KG1 (cell line): ENCODE measurements at places on chromosomes 16 and 17.

DNA sequence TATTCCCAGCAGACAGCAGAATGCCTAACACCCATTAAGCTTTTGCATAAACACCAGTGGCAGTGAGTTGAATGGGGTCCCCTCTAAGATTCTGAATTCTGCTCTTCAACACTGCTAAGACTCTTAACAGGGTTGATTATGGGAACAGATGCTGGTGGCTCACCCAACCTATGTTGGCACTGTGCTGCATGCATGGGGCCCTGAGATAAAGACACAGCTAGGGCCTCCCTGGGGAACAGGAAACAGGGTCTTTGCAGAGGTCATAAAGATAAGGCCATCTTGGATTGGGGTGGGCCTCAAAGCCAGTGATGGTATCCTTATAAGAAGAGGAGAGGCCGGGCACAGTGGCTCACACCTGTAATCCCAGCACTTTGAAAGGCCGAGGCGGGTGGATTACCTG is 190.8 kb downstream of the SLC39A11 start:
- no peak for DNase-seq

DNA sequence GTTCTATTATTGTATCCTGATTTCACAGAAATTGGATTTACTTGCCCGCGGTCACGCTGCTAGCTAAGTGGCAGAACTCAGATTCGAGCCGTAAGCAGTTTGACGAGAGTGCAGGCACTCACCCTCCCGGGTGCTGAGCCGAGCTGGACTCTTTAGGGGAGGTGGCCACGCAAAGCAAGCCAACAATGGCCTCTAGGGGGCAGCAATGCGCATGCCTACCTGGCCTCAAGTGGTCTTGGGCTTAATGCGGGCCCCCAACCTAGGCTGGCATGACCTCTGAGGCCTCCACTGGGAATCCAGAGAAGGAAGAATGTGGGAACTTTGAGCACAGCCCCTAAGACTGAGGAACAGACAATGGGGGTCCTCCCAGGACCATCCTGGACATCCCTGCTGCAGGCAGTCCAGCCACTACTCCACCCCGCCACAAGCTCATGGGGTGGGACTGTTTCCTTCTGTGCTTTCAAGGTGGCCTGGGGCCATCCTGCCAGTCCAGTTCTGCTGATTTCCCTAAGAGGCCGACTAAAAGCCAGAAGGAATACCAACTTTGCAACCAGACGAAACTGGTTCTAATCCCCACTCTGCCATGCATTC is 276.5 kb downstream of the XYLT1 start:
- no peak for DNase-seq

- DNase-seq, result no peak
These were observed 74.7 kb downstream of the COG7 start for GRCh38 chr16:23378256-23378655.

- no peak for DNase-seq
These were observed 4.6 kb downstream of the RASD1 start for GRCh38 chr17:17491546-17491988.

DNA sequence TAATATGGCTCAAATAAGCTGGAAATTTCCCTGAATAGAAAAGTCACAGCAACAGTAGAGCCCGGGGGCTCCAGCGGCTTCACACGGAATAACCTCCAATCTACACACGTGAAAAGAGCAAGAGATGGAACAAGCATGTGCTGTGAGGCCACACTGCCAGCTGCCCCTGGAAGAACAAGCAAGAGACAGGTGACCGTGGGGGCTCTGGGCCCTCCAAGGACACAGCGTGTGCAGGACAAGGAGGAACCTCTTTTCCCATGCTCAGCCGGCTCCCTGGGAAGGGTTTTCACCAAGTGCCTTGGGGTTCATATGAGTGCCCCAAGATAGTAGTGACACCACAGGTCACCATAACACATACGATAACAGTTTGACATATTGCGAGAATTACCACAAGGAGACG is 110.2 kb upstream of the ZNF750 start:
- DNase-seq, result no peak

DNA sequence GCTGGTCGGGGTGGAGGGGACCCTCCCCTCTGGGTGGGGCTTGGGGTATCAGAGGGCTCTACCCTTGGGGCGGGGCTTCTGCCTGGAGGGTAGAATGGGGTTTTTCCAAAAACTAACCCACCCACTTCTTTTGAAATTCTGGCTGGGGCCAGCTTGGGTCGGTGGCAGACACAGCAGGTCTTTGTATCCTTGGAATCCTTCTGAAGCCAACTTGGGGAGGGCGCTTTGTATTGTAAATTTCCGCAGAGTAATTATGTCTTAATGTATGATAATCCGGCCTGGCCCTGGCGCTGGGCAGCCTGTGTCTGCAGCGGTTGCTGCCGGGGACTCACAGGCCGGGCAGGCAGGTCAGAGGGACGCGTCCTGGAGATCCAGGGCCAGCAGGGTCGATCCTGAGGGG is 33.9 kb upstream of the GSE1 start:
- DNase-seq, result no peak

DNA sequence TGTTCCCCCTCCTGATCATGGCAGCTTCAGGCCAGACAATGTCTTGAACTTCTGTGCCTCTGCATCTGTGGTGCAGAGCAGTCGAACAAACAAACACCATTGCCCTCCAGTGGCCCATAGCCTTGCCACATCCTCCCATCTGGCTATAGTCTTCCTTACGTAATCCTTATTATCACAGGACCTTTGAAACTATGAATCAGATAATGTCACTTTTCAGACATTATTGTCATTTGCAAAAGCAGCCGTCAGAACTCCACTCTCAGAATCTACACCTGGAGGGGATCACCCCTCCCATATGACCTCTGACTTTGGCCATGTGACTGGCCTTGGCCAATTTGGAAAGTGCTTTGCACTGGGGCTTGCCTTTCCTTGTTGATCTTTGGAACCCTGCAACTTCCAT is 387.3 kb downstream of the MAF start:
- DNase-seq, result no peak

- DNase-seq, result no peak
These were observed 51.8 kb upstream of the CDC42EP4 start for GRCh38 chr17:73363442-73364154.

DNA sequence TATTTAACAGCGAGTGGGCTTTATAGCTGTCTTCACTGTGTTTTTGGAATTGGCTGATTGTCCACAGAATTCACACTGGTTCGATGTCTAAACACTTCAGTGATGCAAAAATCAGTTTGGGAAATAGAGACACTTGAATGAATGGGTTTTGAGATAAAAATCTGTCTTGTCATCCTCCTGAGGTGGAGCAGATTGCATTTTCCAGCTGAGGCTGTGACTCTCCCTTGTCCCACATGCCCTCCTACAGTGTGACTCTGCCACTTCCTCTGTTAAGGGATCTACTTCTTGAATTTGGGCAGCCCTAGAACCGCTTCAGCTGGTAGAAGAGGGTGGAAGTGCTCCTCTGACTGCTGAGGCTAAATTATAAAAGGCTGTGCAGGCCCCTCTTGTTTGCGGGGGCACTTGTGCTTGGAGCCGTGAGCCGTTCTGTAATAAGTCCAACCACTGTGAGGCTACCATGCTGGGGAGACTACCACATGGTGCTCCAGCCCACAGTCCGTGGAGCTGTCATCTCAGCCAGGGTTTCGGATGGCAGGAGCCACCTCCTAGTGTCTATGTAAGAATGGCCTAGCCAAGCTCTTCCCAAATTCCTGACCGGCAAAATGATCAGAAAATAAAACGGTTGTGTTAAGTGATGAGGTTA is 175.9 kb downstream of the SPECC1 start:
- no peak for DNase-seq

- no peak for DNase-seq
These were observed 19.6 kb downstream of the TMC5 start for GRCh38 chr16:19437280-19437679.

GRCh38 chr17:13106171-13106570 is 88.3 kb upstream of the ELAC2 start:
- DNase-seq, result no peak

DNA sequence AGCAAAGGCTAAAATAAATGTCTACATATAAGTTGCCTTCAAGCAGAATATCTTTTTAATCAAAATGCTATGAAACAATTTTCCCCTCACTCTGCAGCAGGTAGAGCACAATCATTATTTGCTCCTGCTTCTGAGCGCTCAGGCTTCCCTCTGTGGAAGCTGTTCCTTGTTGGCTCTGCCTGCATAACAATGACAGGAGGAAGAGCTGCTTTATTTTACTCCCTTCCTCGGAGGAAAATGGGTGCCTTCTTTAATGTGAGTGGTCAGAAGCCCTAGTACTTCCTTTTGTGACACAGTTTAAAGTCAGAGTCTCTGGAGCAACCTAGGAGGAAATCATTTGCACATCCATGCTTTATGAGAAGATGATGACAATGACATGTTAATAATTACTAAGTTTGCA is 492.1 kb downstream of the CDH8 start:
- no peak for DNase-seq

DNA sequence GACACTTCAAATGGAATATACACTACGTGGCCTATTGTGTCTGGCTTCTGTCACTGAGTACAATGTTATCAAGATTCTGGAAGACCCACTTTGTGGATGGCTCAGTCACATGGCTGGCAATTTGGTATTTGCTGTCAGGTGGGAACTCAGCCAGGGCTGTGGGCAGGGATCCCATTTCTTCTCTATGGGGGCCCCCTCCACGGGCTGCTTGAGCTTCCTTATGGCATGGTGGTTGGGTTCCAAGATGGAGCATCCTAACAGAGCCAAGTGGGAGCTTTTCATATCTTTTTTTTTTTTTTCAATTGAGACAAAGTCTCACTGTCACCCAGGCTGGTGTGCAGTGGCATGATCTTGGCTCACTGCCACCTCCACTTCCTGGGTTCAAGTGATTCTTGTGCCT is 18.0 kb upstream of the CEP20 start:
- no peak for DNase-seq

- no peak for DNase-seq
These were observed 61.1 kb downstream of the TAOK1 start for GRCh38 chr17:29451121-29451742.

DNA sequence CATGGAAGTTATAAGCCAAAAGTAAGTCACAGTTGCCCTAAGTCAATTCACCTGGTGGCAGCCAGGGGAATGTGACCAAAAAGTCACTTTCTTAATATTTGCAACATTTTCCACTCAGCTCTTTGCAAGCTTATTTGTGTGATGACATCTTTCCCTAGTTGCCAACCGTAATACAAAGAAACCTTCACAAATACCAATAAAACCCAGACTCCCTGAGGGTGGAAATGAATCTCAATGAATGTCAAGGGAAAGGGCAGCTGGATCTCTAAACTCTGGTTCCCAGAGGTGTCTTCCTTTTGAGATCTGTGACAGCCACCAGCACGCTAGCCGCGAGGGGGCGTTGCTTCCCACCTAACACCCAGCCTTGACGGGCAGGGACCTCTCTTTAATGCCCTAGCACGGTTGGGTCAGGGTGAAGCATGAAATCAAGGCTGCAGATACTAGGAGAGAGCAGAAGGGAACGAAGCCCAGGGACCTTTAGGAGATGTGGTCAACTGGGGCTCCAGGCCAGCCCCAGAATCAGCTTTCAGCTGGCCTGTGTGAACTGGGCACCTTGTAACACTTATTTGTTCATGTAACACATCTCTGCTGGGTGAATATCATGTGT is 82.2 kb downstream of the CMC2 start:
- DNase-seq, result no peak

DNA sequence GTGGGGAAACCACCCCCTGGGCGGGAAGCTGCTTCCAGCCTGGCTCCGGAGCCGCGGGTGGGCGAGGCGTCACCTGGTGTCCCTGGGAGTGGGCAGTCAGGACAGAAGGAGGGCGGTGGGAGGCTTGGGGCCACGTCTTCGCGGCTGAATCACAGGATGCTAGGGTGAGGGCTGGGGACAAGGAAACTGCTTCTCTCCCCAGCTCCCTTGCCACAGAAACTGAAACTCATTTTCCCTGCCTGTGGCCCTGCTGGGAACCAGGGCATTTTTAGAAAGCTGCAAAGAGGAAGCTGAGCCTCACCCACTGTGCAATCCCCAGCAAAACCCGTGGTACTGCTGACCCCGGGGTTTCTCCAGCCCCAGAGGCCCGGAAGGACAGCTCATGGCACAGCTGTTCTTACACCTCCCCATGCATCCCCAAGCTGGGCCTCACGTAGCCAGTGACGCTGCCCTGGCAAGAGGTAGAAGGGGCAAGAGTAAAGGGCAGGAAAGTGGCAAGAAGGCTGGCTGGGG is 8.2 kb downstream of the RHBDF2 start:
- DNase-seq, result peak; percentile 45

GRCh38 chr17:66429680-66430079 is 127.3 kb downstream of the PRKCA start:
- DNase-seq, result no peak

- no peak for DNase-seq
These were observed 27.9 kb upstream of the CPHXL start for GRCh38 chr16:75754141-75754540.

DNA sequence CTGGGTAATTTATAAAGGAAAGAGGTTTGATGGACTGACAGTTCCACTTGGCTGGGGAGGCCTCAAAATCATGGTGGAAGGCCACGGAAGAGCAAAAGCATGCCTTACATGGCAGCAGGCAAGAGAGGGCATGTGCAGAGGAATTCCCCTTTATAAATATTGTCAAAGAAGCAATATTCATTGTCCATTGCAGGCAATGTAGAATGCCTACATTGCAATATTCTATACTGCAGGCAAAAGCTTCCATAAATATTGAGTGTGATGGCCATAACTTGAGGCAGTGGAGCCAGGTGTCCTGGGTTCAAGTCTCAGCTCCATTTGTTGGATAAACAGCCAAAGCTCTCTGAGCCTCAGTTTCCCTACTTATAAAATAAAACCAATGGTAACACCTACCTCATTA is 322.3 kb downstream of the SHISA9 start:
- DNase-seq, result no peak

DNA sequence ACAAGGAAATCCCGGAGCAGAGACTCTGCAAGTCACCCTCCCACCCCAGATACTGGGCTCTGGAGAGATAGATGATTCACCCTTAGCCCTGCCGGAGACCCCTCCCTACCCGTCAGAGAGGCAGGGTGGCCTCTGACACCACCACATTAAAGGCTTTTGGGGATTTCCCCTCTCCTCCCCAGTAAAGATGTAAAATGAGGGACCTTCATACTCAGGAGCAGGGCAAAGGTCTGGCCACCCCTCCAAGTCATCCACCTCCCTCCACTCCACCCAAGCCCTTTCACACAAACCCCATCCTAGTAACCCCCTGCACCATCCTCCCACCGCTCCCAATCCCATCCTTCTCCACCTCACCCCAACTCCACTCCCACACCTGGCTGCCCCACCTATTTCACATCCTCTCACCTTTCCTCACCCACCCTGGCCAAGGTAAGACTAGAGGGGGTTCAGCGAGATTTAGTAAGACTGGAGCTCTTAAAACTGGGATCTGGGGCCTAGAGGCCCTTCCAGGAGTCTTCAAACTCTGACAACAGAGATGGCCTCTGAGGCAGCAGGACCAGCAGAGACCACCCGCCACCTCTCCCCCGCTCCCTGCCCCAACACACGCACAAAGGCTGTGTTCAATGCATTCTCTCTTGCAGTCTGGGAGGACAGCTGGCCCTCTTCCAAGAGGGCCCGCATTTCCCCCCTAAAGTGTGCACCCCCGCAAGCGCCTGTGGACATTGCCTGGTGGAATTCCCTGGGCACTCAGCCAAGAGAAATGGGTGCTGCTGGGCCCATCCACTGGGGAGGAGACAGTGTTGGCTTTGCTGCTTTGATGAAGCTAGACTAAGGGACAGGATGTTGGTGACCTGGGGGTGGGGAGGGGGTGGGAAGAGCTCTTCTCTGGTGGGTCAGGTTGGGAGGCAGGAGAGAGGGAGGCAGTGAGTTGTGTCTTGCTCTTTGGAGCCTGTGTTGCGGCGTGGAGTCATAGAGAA is 1.1 kb downstream of the ABAT start:
- no peak for DNase-seq
